ENCODE measurements at places on chromosomes 7 and 10. TPM values are rescaled to one million over a fixed set of nuclear protein-coding genes. Genes with fewer than 3 reads are reported as not detected.

- no peak overlapping the region for H3K4me3 ChIP-seq
- no peaks in the 10 kb centered on the region for H3K27me3 ChIP-seq
- DNase-seq, result no peak
- no peaks in the 10 kb centered on the region for H3K36me3 ChIP-seq
These were observed 160.6 kb downstream of the ST7 start for GRCh38 chr7:117113871-117114270.

The FFAR4 gene
- total RNA-seq, result 2.7 TPM

The VWA2 gene
- total RNA-seq, result 1.2 TPM

DNA sequence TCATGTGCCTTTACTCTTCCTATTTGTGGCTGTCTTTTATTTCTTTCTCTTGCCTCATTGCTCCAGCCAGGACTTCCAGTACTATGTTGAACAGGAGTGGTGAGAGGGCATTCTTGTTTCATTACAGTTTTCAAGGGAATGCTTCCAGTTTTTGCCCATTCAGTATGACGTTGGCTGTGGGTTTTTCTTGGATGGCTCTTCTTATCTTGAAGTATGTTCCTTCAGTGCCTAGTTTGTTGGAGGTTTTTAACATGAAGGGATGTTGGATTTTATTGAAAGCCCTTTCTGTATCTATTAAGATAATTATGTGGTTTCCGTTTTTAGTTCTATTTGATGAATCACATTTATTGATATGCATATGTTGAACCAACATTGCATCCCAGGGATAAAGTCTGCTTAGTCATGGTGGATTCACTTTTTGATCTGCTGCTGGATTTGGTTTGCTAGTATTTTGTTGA is 96.8 kb downstream of the GLCCI1 start:
- H3K27me3 ChIP-seq, result no peaks in the 10 kb centered on the region
- no peak for DNase-seq
- no peaks in the 10 kb centered on the region for H3K36me3 ChIP-seq
- no peaks in the 10 kb centered on the region for H3K4me1 ChIP-seq

DNA sequence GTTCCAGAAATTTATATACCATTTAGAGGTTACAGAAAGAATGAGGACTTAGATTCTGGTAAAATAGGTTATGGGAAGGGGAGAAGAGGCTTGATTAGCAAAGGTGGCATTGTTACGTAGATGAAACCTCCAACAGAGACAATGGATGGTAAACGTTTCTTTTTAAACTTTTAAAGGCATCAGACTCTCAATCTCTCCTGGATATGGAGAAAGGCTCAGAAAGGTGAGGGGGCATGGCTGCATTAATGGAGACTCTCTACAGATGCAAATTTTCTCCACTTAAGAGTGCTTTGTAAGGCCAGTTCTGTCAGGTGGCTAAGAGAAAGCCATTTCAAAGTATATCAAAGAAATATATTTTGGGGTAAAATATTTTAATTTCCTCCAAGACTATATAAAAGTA is 240.9 kb upstream of the PTER start:
- no peaks in the 10 kb centered on the region for H3K27me3 ChIP-seq
- H3K27ac ChIP-seq, result no peak overlapping the region
- H3K4me3 ChIP-seq, result no peak overlapping the region
- peaks cover 14% of the 10 kb centered on the region for H3K4me1 ChIP-seq
- H3K36me3 ChIP-seq, result no peaks in the 10 kb centered on the region
- DNase-seq, result no peak

Data from Caco-2 (cell line).